NCI-H524 treated with DMSO at 0.1 percent for 48 hours (cell line): ENCODE measurements at places on chromosomes 1 and 21.

DNA sequence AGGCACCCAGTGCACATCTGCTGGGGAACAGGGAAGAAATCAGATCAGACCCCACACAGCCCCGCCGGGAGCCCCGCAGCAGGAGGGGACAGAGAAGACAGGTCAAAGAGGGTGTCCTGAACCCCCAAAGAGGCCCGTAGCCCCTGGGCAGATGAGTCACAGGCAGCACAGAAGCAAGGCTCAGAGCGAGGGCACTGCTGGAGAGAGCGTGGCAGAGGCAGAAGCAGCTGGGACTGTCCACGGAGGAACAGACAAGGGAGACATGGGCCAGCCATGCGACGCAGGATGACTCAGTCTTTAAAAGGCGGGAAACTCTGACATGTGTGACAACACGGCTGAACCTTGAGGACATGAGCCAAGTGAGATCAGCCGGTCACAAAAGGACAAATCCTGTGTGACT lies 14.5 kb upstream of the PRDM16 start:
- no peak for DNase-seq

- DNase-seq, result no peak
Measured at GRCh38 chr1:87833166-87833565, 504.5 kb downstream of the LMO4 start.

DNA sequence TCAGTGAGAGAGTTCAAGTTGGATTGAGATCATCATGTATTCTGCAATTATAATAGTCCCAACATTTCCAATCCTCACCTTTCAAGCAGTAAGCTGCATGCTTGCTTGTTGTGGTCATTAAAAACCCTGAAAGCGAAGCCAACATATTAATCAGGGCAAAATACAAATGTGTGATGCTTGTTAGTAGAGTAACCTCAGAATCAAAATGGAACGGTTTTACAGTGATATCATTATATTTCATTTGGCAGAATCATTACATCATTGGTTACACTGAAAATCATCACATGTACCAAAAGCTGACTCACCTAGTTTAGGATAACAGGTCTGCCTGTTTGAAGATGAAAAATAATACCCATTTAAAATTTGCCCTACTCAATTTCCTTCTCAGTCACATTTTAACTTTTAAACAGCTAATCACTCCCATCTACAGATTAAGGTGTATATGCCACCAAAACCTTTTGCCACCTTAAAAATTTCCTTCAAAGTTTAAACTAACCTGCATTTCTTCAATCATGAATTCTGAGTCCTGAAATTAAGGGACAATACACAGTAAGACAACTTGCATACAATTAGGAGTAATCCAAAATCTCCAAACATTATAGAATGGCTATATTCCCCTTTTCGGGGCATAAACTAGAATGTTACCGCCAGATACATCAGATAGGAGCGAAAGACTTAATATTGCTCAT lies 3.5 kb downstream of the GAS5 start:
- DNase-seq, result no peak

DNA sequence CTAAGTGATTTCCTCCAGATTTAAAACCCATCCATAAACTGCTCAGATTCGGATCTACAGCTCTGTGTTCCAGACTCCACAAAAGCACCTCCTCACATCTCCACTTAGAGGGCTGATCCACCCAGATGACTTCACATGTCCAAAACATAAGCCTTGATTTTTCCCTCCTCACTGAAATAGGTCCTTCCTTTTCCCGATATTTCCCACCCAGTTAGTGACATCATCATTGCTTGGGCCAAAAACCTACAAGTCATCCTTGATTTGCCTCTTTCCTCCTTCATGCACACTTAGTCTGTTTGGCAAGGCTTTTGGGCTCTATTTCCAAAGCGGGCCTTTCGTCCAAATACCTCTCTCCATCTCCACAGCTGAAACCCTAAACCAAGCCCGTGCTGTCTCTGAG lies 32.3 kb downstream of the CCDC185 start:
- DNase-seq, result no peak

DNA sequence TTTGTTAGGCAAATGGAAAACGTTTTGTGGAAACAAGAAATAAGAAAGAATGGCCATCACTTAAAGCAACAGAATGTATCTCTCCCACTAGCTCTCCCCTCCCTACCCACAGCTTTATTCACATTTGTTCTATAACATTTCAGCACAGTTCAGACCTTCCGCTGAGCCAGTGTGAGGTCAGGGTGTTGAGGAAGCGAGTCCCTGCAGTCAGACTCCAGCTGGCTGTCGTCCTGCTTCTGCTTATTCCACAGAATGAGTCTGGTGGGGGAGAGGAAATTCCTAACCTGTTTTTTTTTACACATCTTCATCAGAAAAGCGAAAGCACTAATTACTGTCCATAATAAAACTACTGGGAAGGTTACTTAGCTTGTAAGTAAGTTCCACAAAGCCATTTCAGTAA lies 39.0 kb downstream of the MRPL39 start:
- no peak for DNase-seq

DNA sequence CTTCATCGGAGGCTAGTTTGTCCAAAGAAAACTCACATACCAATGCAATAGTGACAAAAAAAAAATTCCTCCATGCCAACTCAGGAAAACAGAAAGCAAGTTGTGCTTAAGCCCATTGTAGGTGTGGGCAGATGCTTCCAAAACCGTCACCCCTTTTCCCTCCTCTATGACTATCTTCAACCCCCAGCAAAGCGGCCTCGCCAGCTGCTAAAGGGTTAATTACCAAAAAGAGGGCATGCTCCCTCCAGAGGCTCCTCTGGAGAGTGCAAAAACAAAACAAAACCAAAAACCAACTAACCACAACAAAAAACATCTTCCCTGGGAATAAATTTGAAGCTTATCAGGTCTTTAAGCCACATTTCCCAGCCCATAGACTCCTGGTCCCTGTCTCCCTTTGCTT lies 1.2 kb downstream of the LMOD1 start:
- DNase-seq, result no peak

GRCh38 chr1:55010887-55011217 lies 12.1 kb downstream of the BSND start:
- no peak for DNase-seq

DNA sequence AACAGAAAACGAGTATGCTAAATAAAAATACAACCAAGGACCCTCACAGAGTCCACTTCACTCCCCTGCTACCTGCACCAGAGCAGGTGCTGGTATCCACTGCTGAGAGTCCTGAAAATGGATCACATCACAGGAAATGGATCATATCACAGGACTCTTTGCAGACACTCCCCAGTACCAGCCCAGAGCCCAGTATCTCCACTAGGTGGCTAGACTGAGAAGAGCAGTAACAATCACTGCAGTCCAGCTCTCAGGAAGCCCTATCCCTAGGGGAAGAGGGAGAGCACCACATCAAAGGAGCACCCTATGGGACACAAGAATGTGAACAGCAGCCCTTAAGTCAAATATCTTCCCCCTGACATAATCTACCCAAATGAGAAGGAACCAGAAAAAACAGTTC lies 28.0 kb downstream of the AGBL4 start:
- no peak for DNase-seq

DNA sequence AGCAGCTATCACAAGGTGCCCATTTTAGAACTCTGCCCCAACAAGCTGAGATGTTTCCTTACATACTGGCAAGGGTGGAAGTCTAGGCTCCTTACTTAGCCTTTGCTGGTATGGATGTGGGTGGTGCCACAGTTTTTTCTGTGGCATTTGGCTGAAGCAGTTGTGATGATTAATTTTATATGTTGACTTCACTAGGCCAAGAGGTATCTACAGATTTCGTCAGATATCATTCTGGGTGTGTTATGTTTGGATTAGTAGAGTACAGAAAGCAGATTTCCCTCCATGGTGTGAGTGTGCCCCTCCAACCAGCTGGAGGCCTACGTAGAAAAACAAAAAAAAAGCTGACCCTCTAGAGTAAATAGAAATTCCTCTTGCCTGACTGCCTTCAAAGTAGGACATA lies 317.0 kb downstream of the BARHL2 start:
- DNase-seq, result no peak

GRCh38 chr1:55639526-55639925 lies 424.4 kb upstream of the USP24 start:
- DNase-seq, result no peak

DNA sequence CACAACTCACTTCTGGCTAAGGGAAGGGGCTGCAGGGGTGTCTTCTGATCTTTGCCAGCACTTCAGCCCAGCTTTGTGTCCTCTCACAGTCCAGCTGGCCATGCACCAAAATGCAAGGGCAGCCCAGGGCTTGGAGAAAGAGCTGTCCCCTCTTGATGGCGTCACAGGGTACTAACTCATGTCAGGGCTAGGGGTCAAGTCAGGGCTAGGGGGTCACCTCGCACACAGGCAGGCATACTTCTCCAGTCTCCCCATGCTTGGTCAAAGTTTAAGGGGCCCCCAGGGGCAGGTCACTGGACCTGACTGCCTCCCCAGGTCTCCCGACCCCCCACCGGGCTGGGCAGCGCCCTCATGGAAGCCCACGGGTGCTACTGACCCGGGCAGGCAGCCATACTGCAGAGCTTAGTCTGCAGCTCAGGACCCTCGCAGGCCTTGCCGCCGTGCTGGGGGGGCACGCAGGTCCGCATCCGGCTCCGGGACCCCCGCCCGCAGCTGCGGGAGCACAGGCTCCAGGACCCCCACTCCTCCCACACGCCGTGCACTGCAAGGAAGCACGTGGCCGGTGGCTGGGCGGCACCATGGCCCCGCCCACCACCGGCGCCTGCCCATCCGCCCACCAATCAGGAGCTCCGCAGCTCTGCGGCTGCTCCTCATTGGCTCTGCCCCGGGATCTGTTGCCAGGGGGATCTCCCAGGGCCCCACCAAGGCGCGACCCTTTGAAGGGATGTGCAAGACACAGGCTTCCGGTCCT lies 21.5 kb downstream of the ADGRB2 start:
- no peak for DNase-seq

- DNase-seq, result no peak
Measured at GRCh38 chr1:20329793-20330542, 39.3 kb downstream of the VWA5B1 start.

DNA sequence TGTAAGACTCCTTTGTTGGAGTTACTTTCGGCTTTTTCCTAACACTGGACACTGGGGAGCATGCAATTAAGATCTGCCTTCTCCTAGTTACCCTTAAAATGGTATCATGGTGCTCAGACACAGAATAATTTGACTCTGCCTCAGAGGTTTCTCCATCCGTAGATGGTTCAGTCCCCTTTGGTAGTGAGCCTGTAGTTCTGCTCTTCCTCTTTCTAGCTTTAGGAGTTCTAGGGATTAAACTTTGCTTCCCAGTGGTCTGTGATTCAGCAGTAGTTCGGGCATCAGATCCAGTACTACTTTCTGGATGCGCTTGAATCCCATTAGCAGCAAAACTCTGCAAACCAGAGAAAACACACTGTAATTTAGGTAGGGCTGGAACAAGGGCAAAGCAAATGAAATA lies 1.5 kb downstream of the DNTTIP2 start:
- DNase-seq, result no peak

DNA sequence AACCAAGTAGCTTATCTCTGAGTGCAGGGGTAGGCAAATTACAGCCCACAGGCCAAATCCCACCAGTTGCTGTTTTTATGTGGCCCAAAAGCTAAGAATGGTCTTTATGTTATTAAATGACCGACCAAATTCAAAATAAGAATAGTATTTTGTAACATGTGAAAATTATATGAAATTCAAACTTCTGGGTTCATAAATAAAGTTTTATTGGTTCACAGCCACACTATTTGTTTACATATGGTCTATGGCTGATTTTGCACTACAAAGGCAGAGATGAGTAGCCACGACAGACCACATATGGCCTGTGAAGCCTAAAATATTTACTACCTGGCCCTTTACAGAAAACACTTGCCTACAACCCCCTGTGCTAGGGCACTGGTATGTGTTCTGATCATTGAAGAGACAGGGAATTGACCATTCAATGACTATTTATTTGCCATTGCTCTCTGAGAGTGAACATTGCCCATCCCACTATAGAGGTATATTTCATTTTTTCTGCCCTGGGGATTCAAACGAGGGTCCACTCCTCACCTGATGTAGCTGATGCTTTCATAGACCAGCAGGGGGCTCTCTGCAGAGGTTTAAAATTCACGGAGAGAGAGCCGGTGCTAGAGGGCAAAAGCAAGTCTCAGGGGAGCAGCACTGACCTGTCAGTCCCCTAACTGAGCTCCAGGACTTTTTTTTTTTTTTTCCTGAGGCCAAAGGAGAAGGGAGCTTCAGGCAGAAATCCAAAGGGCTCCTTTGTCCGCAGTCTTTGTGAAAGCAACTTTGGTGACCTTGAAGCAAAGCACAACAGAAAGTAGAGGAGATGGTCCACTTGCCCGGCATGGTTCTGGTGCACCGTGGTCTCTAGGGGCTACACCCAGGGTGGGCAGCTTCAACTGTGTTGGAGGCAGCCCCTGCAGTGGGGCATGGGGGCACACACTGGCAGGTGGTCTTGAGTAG lies 7.3 kb upstream of the GNL2 start:
- no peak for DNase-seq

- DNase-seq, result no peak
Measured at GRCh38 chr1:94332952-94333351, 85.2 kb upstream of the ABCD3 start.

GRCh38 chr1:107965110-107965991 lies at the start of gene VAV3:
Gene VAV3, minus strand, starts transcription at chr1:107965180. Its CDS starts 311 bp downstream, at chr1:107964869.
- peak; percentile 34 for DNase-seq

- no peak for DNase-seq
Measured at GRCh38 chr1:10196976-10197375, 13.4 kb upstream of the KIF1B start.

GRCh38 chr1:21289700-21290545 lies at the start of gene ECE1:
Gene ECE1, minus strand, starts transcription at chr1:21290463. Its CDS starts 49 bp downstream, at chr1:21290414.
- DNase-seq, result no peak

DNA sequence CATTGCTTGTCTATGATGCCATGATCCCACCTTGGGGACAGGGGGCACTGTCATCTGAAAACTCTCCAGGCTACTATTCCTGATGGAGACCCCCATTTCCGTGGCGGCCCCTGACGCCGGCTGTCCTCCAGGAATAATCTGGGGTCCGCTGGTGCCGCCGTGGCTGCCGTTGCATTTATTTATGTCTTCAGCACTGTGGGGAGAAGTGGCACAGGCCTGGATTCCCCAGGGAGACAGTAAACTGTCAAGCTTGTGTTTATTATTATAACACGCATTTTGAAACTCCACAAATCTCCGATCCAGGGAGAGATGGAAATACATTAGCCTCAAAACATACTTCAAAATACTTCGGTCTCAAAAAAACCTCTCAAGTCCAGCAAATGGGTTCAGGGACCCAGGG lies 126.9 kb upstream of the C1orf174 start:
- DNase-seq, result no peak

- DNase-seq, result no peak
Measured at GRCh38 chr1:154546264-154547063, 12.0 kb downstream of the UBE2Q1 start.

GRCh38 chr1:154290921-154291320 lies 18.5 kb downstream of the HAX1 start:
- DNase-seq, result no peak
